Uterus (tissue), 4 donors: ENCODE measurements at places on chromosomes 1 and 21.

DNA sequence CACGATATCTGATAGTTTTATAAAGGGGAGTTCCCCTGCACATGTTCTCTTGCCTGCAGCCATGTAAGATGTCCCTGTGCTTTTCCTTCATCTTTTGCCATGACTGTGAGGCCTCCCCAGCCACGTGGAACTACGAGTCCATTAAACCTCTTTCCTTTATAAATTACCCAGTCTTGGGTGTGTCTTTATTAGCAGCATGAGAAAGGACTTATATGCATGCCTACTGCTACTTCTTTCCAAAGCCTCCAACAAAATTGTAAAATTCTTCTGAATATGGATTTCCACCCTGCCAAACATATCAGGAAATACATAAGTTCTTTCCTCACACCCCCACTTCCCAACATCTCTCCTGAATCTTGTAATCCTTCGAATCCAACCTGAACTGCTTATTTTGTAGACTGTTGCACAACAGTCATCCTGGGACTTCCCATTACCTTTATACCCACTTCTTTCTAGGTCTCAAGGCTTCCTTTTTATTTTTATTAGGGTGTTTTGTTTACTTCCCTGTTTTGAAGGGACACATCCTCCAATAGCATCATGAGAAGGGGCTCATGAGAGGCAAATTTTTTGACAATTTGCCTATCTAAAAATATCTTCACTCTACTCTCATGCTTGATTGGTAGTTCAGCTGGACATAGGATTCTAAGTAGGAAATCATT is 67.5 kb upstream of the MUTYH start:
- no peak for DNase-seq

GRCh38 chr1:167090314-167090942 is at the start of gene GPA33:
Gene GPA33, minus strand, starts transcription at chr1:167090377. Its CDS starts 90 bp downstream, at chr1:167090287.
- DNase-seq = no peak

DNA sequence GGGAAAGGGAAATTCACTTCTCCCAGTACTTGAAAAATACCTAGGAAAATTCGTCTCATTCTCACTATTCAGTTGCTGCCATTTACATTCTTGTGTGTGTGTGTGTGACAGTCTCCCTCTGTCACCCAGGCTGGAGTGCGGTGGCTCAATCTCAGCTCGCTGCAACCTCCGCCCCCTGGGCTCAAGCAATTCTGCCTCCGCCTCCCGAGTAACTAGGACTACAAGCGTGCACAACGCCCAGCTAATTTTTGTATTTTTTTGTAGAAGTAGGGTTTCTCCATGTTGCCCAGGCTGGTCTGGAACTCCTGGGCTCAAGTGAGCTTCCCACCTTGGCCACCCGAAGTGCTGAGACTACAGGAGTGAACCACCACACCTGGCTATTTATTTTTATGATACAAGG is 1.2 kb downstream of the SNAPIN start:
- DNase-seq = no peak

GRCh38 chr1:20661207-20662109 is at the start of gene DDOST:
Gene DDOST, minus strand, starts transcription at chr1:20661369. Its CDS starts 19 bp downstream, at chr1:20661350.
- DNase-seq = peak; percentile 94

GRCh38 chr1:8092657-8093056 is 66.5 kb upstream of the ERRFI1 start:
- DNase-seq = no peak

DNA sequence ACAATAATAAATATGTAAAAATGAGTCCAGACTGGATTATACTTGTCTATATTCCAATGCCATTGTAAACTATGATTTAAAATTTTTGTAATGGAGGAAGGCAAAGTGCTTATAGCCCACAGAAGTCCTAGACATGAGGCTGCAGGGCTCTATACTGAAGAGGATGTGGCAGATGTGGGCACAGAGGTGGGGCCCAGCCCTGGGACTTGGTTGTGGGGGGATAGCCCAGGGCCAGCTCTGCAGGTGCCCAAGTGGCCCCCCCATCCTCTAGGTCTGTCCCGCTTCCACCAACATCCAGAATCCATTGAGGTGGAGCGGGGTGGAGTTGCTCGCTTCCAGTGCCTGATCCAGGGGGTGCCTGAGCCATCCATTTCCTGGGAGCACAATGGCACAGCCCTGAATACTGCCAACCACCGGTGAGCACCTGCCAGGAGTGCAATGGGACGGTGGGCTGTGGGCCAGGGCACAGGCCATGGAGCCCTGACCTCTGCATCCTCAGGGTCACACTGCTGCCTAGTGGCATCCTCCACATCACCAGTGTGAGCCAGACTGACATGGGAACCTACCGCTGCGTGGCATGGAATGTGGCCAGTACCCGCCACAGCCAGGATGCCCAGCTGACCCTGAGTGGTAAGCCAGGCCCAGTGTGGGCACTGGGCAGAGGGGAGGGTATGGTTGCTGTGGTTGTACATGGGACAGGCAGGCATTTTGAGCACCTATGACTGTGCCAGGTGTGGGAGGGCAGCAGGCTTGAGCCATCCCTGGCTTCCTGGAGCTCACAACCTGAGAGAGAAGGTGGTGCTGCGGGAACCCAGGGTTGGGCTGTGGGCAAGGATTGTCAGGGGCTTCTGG is 21.0 kb downstream of the SLC27A3 start:
- DNase-seq = no peak

DNA sequence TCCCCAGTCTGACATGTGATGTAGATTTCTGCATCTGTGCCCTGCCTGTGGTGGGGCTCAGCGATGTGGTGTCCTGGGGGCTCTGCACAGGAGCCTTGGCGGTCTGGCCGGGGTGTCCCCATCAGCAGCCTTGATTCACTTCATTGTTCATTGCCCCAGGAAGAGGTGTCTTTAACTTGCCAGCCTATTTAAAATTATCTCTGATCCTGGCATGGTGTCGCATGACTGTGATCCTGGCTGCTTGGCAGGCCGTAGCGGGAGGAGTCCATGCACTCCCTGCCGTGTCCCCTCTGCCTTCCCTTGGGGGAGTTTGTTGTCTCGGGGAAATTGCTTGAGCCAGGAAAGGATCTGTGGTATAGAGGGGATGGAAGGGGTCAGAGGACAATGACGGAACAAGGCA is 59.9 kb downstream of the TRIM11 start:
- DNase-seq = no peak

DNA sequence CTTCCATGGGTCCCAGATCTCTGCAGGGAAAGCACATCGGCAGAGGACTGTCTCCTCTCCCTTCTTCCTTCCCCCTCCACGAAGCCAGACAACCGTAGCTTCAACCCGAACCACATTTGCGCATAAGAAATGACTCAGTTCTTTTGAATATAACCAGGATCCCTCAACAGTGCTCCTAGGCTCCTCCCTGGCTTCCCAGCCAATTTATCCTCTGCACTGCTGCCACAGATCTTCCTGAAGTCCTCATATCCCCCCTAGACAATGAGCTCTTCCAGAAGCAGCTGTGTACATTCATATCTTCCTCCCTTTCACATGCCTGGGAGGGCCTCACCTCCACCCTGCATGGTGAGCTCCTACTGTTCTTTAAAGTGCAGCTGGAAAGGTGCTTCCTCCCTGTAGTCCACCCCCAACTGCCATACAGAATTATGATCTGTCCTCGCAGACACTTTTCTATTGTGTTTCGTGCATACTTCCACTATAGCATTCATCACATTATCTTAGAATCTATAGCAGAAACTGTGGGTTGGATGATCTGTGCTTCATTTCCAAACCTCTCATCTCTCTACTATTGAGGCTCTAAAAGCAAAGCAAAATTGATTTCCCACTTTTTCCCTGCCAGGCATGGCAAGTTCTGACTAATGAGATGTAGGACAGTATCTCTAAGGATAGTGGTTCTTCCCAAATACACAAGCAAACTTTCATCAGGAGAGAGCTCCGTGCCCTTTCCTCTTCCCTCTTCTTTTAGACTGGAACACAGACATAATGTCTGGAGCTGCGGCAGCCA is 179.3 kb upstream of the HMGB4 start:
- no peak for DNase-seq

DNA sequence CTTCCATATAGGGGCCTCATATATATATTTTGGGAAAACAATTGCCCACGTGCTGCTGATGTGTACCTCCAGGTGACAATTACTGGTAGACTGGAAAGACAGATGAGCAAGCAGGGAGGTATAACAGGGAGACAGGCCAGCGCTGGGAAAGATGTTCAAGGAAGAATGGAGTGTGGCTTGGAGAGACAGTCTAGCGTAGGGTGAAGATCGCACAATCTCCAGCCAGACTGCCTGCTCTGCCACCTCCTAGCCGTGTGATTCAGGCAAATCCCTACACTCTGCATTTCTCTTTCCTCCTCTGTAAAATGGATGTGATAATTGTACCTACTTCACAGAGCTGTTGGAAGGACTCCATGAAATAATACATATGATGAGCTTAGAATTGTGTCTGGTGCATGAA is 66.1 kb downstream of the TMCO4 start:
- no peak for DNase-seq

DNA sequence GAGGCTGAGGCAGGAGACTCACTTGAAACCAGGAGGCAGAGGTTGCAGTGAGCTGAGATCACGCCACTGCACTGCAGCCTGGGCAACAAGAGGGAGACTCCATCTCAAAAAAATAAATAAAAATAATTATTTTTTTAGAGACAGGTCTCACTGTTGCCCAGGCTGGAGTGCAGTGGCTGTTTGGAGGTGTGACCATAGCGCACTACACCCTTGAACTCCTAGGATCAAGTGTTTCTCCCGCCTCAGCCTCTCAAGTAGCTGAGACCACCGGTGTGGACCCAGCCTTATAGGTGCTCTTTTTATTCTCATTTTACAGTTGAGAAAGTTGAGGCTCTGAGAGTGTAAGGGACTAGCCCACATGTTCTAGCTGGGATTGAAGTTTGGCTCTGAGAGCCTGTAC is 15.6 kb upstream of the GRHL3 start:
- DNase-seq = no peak

DNA sequence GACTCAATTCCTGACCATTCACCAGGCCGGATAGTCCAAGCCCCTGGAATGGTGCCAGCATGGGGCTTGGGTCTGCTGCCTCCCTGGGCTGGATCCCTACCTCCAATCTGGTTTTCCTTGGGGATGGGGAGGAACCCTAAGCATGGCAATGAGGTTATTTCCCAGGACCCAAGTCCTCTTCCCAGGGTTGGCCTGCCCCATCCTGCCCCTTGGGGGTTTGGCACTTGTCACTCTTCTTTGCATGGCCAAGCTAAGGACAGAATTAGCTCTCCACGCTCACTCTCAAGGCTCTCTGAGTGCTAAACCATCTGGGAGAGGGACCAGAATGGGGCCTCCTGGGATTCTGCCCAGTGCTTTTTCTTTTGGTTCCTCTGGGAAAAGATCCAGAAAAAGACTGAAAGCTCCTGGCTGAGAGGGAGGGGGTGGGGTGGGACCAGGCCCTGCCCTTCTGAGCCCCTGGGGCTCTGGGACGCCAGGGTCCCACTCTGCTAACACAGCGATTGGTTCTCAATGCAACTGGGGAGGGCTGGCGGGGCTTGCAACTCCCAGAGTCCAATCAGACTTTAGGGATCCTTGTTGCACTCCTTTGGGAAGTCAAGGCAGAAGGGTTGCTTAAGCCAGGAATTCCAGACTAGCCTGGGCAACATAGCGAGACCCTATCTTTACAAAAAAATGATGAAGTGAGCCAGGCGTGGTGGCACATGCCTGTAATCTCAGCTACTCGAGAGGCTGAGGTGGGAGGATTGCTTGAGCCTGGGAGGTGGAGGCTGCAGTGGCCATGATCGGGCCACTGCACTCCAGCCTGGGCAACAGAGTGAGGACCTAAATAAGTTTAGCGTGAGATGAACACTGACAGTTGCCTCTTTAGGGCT is 52.7 kb downstream of the DHRS3 start:
- no peak for DNase-seq

DNA sequence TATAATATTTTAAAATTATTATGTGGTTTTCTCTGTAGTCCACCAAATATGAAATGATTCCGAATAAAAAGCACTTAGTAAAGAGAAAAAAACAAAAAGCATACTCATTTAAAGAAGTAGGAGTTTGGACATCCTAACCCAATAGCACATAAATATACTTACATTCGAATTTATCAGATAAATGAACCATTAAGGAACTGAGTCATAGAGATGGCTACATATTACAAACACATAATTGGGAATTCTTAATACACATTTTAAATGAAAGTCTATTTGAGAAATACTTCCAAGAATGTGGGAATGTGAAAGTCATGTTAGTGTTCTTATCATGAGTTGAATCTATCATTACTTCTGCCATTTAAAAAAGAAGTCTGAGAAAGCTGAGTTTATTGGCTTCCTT is 75.0 kb downstream of the USP24 start:
- no peak for DNase-seq

DNA sequence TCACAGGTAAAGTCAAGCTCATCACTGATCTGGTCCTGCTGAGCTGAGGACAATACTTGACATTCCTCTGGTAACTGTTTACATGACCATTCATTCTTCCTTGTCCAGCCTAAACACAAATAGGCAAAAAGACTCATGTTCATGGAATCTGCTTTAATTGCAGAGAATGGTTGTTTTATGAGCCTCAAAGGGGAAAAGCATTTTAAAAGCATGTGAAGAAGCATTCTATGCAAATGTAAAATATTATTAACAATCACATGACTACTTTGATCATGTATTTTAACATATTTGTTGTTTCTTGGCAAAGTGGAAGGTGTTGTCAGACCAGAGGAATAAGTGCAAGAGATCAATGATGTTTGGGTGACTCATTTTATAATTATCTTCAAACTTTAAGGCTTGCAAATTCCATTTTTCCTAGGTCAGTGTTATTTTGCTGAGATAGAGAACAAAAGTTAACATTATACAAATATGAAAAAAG is 133.7 kb downstream of the RUNX1 start:
- no peak for DNase-seq

DNA sequence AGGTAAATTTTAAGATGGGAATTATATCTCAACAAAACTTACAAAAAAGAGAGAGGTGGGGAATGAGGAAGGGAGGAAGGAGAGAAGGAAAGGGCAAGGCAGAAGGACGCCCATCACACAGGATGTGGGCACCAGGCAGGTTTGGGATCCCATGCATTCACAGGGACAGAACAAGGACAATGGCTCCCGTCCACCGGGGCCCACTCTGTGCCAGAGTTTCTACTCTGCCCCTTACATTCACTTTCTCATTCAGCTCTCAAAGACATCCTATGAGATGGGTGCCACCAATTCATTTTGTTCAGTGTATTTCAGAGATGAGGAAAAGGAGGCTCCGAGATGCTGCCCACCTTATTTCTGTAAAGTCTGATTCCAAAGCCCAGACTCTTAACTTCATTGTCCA is 7.4 kb downstream of the CLEC20A start:
- no peak for DNase-seq
